Aortic smooth muscle cell (primary cell): ENCODE measurements at places on chromosomes 4 and X. TPM values are rescaled to one million over a fixed set of nuclear protein-coding genes. Genes with fewer than 3 reads are reported as not detected.

HHIP gene
- total RNA-seq: 2.2 and 6.2 TPM in 2 replicates

INTS6L gene
- total RNA-seq: 2.5 and 3.1 TPM in 2 replicates

HMX1 gene
- not detected in 2 replicates for total RNA-seq

HPGDS gene
- not detected in 2 replicates for total RNA-seq

ZCCHC18 gene
- 0.12 and 0.26 TPM in 2 replicates for total RNA-seq

BMX gene
- total RNA-seq: 2.6 and 4.6 TPM in 2 replicates

PPP4R3C gene
- total RNA-seq: not detected in 2 replicates

BEX1 gene
- not detected in 2 replicates for total RNA-seq

PORCN gene
- 8.2 and 11.0 TPM in 2 replicates for total RNA-seq

OTOP1 gene
- not detected in 2 replicates for total RNA-seq

NOX1 gene
- total RNA-seq: not detected in 2 replicates

XAGE1A gene
- total RNA-seq: not detected in 2 replicates

SHISA3 gene
- 22.0 and 37.5 TPM in 2 replicates for total RNA-seq

GABRB1 gene
- 3.3 and 5.8 TPM in 2 replicates for total RNA-seq

UGT2A1 gene
- under 0.01 and 0.13 TPM in 2 replicates for total RNA-seq

VCX3B gene
- total RNA-seq: not detected in 2 replicates
